ENCODE measurements at places on chromosomes 16 and 17.

GRCh38 chr16:67030221-67030962, 1.4 kb downstream of the CBFB start:
- no peak for DNase-seq

DNA sequence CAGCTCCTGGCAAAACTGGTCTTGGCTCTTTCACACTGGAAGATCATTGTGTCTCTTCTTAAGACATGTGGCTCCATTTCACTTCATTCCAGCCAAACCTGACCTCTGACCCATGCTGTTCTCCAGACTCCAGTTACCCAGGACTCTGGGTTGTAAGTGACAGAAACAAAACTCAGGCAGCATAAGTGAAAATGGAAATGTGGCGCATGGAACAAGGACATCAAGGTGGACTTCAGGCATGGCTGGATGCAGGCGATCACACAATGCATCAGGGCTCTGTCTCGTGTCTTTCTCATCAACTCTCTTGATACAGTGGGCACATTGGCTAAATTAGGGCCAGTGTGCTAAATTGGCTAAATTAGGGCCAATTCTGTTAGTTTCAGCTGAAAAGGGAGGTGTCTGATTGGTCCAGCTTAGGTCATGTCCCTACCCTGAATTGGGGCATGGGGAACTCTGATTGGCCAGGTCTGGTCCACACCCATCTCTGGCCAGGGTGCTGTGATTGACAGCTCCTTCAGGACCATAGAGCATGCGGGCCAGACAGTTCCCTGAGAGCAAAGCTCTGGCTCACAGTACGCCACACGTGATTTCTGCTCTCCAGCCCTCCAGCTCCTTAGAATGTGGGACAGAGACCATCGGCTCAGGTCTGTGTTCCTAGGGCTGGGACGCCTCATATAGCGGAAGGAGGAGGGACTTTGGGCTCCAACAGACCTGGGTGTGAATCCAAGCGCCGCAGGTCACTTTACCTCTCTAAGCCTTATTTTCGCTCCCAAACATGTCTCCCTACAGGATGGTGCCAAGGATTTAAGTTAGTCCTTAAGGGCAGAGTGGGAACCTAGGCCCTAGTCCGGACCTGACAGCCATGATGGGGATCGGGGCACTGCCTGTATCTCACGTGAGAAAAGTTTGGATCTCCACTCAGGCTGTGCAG, 17.5 kb downstream of the SOCS1 start:
- no peak for DNase-seq

DNA sequence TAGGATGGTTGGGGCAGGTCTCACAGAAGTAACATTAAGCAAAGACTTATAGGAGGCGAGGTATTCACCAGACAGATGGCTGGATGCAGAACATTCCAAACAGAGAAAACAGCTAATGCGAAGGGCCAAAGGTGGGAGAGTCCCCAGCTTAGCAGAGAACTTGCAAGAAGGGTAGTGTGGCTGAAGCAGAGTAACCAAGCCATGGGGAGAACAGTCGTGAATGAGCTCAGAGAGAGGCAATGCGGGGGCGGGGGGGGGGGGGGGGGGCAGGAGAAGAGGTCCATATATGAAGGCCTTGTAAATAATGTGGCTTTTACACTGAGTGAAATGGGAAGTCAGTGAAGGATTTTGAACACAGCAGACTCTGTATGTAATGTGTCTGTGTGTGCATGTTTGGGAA, 81.3 kb downstream of the SMG6 start:
- no peak for DNase-seq

DNA sequence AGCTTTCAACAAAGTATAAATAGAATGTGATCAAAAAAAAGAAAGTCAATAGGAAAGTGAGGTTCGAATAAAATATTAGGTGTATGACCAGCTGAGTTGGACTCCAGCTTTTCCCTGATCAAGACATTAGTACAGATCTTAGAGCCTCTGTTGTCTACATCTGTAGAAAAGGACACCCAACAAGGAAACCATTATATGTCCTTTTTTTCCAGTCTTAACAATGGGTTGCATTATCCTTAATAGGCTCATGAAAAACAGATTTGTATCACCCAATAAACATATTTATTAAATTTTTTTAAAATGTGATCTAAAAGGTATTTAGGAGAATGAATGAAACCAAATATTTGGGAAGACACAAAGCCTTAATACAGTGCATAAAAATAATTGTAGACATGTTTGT, 18.1 kb downstream of the ABCA6 start:
- no peak for DNase-seq

DNA sequence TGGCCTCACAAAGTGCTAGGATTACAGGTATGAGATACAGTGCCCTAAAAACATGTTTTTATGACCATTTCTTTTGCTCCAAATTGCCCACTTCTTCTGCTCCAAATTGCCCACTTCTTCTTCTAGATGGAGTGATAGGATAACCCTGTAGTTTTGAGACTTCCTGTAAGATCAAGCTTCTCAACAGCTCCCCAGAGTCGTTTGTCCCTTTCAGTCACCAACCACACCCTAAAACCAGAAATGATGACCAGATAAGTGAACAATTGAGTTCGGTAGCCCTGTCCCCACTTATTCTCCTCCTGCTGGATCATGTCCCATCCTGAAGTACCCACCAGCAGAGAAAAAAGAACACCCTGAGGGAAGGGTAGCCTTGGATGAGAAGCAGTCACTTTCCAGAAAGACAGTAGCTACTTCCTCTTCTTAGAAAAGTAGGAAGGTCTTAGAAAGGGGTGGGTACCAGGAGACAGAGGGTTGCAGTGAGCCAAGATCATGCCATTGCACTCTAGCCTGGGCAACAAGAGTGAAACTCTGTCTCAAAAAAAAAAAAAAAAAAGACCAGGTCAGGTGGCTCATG, 2.5 kb downstream of the ODAD4 start:
- DNase-seq, result peak; percentile 40

- peak; percentile 47 for DNase-seq
Observed at GRCh38 chr17:49180303-49180702, 30.1 kb downstream of the GNGT2 start.

DNA sequence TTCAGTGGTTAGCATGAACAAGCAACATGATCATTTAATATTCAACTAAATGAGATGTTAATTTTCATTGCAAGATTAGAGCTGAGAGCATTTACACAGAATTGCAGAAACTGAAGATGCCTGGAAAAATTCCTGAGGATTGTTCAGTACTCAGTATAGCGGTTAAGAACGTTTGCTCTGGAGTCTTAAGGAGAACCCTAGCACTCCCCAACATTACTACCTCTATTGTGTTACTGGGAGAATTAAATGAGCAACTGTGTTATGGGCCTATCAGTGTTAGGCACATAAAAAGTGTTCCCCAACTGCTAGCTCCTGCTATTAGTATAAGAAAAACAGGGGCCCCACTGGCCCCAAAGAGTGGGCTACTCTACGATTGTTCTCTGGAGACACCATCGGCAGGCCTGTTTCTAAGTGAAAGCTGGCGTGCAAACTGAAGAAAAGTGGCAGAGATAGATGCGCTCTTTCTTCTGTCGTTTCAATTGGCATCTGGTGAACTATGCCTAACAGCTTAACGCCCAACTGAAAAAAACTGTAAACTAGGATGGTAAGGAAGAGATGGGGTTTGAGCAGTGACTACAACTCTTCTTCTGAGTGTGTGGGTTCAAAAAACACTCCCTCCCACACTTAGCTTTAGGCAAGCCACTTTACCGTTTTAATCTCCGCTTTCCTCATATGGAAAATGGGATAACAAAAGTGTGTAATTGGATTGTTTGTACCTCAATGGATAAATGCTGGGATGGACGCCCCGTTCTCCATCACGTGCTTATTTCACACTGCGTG, 1.3 kb downstream of the CDR2 start:
- no peak for DNase-seq

GRCh38 chr17:34220752-34221395, 34.2 kb upstream of the CCL2 start:
- DNase-seq, result no peak

DNA sequence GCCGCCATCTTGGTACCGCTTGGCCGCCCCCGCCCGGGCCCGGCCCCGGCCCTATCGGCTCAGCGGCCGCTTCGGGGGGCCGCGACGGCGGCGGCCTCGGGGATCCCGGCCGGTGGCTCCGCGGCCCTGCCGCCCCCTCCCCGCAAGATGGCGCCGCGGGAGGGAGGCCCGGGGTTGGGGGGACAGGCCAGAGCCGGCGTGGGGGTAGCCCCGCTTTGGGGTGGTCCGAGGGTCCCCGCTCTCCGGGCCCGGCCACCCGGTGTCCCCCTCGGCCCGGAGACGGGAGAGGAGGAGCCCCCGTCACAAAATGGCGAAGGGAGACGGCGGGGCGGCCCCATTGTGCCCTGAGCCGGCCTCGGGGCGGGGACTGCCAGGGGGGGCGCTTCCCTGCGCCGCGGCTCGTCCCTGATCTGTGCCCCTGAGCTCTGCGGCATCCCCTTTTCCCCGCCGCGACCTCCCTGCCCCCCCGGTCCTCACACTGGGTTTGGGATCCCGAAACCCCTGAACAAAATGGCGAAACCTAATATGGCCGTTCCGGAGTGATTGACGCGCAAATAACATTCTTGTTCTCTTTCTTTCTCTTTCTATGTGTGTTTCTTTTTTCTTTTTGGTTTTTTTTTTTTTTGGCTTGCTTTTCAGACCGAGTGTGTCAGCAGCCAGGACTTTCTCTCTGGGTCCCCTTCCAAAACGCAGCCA, 986 bp downstream of the HAPSTR1 start:
- peak; percentile 48 for DNase-seq

- no peak for DNase-seq
Observed at GRCh38 chr16:79003026-79003609, 597.4 kb downstream of the MAF start.

GRCh38 chr17:45975640-45976295, 23.3 kb upstream of the STH start:
- no peak for DNase-seq

- DNase-seq, result no peak
Observed at GRCh38 chr17:68569346-68569745, 31.8 kb downstream of the FAM20A start.

Data from hematopoietic multipotent progenitor cell (in vitro differentiated cells).